ENCODE measurements at places on chromosomes 12 and 14. TPM values are rescaled to one million over a fixed set of nuclear protein-coding genes. Genes with fewer than 3 reads are reported as not detected.

DNA sequence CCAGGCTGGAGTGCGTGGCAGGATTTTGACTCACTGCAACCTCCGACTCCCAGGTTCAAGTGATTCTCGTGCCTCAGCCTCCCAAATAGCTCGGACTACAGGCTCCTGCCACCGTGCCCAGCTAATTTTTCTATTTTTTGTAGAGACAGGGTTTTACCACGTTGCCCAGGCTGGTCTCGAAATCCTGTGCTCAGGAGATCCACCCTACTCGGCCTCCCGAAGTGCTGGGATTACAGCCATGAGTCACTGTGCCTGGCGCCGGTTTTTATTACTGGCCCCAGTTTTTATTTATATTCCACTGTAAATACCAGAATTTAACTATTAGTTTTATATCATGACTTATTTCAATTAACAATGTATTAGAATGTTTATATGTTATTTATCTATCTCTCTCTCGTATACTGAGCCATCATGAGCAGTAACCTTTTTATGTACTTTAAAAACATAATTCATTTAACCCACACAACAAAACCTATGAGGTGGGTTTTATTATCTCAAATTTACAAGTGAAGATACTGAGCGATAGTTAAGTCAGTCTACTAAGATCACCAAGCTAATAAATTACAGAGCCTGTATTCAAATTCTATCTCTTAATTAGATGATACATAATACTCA is 47.8 kb downstream of the HECTD1 start:
- DNase-seq, result no peak
- no peak overlapping the region for H3K4me3 ChIP-seq
- no peaks in the 10 kb centered on the region for H3K4me1 ChIP-seq
- H3K36me3 ChIP-seq, result peaks cover 22% of the 10 kb centered on the region

SDR9C7 gene
- not detected for total RNA-seq

DNA sequence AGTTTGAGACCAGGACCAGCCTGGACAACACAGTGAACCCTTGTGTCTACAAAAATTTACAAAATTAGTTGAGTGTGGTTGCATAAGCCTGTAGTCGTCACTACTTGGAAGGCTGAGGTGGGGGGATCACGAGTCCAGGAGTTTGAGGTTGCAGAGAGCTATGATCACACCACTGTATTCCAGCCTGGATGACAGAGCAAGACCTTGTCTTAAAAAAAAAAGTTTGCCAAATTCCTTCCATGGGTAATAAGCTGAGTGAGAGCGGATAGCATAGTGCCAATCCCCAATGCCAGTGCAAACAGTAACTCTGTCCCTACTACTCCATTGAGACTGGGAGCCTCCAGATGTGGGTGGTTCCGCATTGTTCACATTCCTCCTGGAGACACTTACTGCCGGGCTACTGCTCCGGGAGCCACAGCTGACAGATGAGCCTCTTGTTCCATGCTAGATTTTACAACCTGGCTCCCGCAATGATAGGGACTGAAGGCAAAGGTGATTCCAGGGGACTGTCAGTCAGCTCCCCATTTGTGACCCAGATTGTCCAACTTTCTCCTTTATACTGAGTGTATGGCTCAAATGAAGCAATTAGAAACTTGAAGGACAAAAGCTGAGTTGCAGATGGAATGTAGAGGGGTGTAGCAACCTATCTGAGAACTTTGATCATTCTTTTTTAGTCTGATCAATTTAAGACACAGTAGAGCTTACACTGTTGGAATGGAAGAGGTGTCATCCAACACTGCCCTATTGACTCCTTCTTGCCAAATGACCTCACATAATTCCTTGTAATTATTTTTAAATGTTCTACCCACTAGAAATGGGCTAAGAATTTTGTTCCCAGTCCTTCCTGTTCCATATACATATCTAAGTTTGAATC is 13.4 kb upstream of the FRMD6 start:
- no peaks in the 10 kb centered on the region for H3K36me3 ChIP-seq
- H3K27me3 ChIP-seq, result no peaks in the 10 kb centered on the region
- DNase-seq, result no peak
- H3K4me1 ChIP-seq, result no peaks in the 10 kb centered on the region
- H3K27ac ChIP-seq, result no peak overlapping the region
- H3K4me3 ChIP-seq, result no peak overlapping the region

GRCh38 chr12:77766224-77766623 is 64.5 kb upstream of the NAV3 start:
- no peak for DNase-seq
- no peaks in the 10 kb centered on the region for H3K27me3 ChIP-seq
- H3K4me3 ChIP-seq, result no peak overlapping the region
- no peaks in the 10 kb centered on the region for H3K4me1 ChIP-seq
- no peak overlapping the region for H3K27ac ChIP-seq
- no peaks in the 10 kb centered on the region for H3K36me3 ChIP-seq

DNA sequence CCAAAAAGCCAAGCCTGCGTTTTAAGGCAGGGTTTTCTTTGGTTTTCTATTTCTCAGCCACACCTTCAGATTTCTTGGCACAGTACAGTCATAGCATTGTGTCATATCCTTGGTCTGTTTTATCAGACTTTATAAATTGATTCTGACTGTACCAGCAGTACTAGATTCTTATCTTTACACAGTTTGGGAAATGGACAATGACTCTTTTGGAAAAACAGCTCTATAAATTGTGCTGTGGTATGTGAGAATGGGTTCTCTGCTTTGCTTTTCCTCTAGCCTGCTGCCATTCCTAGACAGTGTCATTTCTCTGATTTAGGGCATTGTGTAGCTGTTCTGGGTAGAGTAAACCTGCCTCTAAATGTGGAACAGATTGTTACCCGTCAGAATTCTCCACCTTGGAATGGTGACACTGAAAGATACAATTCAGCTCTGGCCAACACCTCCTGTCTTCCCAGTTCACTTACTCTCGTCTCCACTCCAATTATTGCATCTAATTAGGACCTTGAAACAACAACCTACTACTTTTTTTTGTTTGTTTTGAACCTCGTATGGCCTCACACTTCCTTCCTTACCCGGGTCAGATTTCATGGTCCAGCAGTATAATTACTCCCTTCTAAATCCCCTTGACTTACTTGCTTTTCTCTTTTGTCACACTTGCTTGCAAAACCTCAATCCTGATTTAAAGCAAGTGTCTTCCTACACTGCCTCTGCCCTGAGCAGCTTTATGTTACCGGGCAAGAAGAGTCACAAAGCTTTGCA is 226.3 kb downstream of the ERC1 start:
- no peaks in the 10 kb centered on the region for H3K27me3 ChIP-seq
- no peaks in the 10 kb centered on the region for H3K4me1 ChIP-seq
- no peak overlapping the region for H3K4me3 ChIP-seq
- no peaks in the 10 kb centered on the region for H3K36me3 ChIP-seq

DNA sequence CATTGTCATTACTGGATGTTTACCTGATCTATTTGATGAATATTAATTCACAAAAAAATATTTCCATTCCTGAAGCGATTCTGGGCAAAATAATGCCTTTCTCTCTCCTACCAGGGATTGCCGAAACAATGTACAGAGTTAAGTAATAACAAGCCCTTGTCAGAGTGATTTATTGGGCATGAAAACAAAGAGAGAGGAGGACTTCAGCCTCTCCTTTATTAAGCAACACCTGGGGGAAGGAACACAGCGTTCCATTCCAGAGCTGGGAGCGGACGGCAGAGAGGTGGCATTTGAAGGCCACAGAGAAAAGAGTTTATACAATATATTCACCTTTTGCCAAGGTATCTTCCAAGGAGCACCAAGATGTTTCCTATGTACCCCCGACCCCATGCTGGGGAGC is 165.8 kb downstream of the KSR2 start:
- H3K27ac ChIP-seq, result no peak overlapping the region
- DNase-seq, result no peak
- no peaks in the 10 kb centered on the region for H3K27me3 ChIP-seq
- H3K36me3 ChIP-seq, result no peaks in the 10 kb centered on the region
- H3K4me3 ChIP-seq, result no peak overlapping the region

ANO4 gene
- not detected for total RNA-seq

DNA sequence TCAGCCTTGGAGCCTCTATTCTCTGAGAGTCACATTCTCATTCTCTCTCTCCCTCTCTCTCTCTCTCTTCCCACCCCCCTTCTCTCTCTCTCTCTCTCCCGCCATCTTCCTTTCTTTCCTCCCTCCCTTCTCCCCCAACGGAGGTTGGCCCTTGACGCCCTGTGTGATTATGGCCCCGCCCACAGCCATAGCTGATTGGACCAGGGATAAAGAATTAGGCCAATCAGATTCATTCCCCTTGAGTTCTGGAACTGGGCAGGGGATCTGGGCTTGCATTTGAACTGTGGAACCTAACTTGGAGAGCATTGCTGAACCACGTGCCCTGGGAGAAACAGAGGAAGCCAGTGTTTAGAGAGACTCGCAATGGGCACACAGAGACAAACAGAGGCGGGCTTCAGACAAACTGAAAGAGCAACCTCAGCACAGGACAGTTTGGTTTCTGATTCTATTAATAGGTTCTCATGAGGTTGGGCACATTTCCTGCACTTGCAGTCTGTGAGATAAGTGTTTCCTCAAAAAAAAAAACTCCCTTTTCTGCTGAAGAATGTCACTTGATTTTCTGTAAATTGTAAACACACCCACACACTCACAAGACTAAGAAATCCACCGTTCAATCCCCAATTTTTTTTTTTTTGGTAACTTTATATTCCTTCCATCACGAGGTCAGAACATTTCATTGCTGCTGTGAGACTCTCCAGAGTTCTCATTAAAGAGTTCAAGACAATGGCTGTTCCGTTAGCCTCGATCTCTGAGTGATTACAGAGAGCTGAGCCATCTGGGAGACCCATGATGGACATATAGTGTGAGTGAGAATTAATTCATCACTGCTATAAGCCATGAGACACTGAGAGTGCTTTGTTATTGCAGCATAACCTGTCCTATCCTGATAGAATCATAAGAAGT is 3.5 kb upstream of the P2RX7 start:
- peak overlapping the region; percentile 36 for H3K27ac ChIP-seq
- H3K36me3 ChIP-seq, result no peaks in the 10 kb centered on the region
- DNase-seq, result peak; percentile 78
- peaks cover 48% of the 10 kb centered on the region for H3K4me1 ChIP-seq

KLRB1 gene
- total RNA-seq, result 7.6 TPM

DNA sequence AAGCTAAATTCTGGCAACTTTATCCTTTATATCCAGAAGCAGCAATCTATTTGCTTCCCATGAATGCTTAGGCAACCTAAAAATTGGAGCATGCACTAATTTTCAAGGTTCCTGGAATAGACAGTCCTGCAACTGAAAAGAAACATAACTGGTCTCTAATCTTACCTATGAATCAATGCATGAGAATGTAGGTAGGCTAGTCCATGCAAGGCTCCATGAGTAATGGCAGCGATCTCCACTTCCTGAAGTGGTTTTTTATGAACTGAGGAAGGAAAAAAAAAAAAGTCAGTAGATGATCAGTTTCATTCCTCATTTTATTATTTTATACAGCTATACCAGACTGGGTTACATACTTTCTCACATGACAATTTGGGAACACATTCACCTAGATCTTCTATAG is 102.0 kb downstream of the PEBP1 start:
- no peaks in the 10 kb centered on the region for H3K4me1 ChIP-seq
- peaks cover 30% of the 10 kb centered on the region for H3K36me3 ChIP-seq
- DNase-seq, result no peak
- H3K4me3 ChIP-seq, result no peak overlapping the region
- H3K27ac ChIP-seq, result no peak overlapping the region
